GM12891 (cell line): ENCODE measurements at places on chromosomes 12 and 14.

- DNase-seq: no peak
Measured at GRCh38 chr14:101620821-101621785, 59.8 kb downstream of the DIO3 start.

- DNase-seq: no peak
Measured at GRCh38 chr12:47422611-47423010, 283.2 kb downstream of the RPAP3 start.

- DNase-seq: no peak
Measured at GRCh38 chr14:81305743-81306142, 85.0 kb upstream of the GTF2A1 start.

DNA sequence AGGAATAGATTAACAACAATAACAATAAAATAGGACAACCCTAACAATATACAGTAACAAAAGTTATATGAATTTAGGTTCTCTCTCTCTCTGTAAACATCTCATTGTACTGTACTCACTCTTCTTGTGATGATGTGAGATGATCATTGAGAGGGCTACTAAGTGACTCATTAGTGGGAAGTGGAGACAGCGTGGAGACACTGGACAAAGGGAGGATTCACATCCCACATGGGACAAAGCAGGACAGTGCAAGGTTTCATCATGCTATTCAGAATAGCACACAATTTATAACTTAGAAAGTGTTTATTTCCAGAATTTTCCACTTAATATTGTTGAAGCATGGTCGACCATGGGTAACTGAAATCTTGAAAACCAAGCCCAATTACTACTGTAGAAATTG is 26.0 kb upstream of the SPATA7 start:
- no peak for DNase-seq

DNA sequence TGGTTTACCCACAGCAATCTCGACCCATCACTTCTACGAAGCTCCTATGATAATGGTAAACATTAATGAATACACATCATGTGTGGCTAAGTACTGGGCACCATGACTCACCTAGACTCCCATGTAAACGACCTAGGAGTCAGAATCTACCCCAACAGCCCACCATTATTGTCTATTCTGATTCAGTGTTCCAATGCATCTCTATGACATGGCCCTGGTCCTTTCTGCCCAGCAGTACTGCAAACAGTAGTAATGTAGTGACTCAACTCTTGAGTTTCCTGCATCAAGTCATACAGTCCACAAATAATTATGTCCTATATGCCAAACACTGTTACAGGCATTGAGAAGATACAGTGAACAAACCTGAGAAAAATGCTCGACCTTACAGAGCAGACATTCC is 14.6 kb downstream of the GTF2A1 start:
- no peak for DNase-seq

DNA sequence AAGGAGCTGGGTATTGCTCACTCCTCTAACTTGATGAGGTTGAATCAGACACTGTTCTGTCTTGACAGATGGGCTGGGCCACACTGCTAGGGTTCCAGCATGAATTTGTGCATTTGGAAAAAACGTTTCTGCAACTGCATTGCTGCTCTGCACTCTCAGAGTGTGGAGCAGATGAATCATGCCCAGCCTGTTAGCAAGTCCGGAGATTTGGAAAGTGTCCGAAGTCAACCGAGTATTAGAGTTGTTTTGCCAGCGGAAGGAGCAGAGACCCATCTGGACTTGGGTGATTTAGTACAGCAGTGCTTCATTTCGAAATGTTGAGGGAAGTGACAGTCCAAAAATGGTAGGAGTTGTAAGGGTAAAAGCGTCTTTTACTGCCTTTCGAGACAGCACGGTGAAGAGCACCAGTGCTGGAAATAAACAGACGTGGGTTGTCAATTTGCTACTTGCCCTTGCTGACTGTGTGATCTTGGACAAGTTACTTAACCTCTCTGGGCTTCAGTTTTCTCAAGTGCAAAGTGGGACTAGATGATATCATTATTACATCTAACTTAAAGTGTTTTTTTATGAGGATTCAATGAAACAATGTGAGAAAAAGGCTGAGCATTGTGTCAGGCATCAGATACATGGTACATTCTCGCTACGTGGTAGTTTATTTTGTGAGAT is 139.5 kb downstream of the CHST11 start:
- no peak for DNase-seq

DNA sequence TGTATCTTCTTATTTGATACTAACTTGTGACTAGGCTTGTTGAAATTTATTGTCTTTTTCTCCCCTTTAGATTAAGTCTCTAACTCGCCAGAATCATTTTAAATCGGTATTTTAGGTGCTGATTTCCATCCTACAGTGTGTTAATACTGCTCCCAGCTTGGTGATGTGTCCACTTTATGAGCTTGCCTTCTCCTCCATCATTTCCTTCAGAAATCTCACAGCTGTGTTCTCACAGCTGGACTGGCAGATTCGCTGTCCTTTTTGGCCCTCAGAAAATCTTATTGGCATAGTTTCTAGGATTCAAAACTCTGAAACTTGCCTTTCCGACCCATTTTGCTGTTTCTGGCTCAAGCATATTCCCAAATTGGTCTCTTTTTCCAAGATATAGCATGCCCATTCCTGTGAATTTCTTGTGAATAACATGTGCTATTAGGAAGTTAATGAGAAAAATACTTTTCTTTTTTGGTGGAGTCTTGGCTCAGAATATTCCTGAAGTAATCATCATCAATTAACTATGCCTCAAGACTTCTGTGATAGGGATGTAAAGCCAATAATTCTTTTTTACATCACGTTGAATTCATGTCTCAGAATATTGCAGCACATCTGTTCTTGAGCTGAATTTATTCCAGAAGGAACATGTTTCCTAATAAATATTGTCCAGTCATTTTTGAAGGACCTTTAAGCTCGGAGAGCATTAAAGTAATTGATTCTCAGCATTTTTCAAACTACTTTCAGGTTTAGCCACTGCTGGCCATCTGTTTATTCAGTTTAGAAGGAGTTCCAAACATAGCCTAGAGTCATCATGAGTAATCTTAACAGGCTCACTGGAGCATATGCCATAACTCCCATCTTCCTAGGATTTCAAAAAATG is 50.0 kb upstream of the USP44 start:
- no peak for DNase-seq

DNA sequence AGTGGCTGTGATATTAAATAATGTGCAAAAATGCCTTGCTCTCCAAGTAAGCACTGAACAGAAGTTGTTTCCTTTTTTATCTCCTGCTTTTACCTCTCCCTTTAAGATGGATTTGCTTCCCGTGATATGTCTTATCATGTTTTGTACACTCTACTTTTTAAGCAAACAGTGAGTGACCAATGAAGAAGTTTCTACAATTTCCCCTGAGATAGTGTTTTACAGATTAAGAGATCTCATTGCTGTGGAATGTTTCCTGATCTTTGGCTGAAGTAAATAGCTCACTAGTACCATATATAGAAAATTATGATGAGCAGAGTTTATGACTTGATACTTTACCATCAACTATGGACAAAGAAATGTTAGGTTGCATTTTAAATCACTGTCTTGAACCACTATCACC is 184.8 kb upstream of the PDE3A start:
- no peak for DNase-seq
